ENCODE measurements at places on chromosomes 5 and 9. TPM values are rescaled to one million over a fixed set of nuclear protein-coding genes. Genes with fewer than 3 reads are reported as not detected.

MYORG gene
- polyA plus RNA-seq, result 9.9 TPM

DNA sequence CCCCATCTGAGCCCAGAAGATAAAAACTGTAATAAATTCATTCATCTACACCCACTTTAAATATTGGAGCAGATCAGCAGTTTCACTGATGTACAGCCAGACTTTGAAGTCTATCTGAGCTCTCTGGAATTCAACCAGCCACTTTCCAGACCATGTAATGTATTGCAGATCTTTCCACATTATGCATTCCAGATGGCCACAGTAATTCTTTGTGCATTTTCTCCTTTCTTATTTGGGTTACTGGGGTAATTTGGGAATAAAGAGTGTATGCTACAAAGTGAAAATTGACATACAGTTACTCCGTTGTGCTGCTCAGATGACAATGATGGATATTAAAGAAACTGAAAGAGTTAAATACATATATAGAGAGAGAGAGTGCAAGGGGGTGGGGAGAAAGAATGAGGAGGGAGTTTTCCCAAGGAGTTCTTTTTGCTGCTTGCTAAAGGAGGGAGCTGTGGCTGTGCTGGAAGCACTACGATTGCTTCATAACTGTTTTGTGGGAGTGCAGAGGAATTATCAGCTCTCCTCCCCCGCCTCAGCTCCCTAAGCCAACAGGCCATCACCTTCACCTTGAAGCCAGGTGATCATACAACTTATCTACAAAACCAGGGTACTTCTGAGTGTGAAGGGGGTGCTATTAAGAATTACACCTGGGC, 152.8 kb downstream of the GAS1 start:
- DNase-seq, result peak; percentile 32

- no peak for DNase-seq
Observed at GRCh38 chr5:1204693-1205242, 3.4 kb downstream of the SLC6A19 start.

- no peak for DNase-seq
Observed at GRCh38 chr9:70921136-70921535, 200.3 kb downstream of the TRPM3 start.

- no peak for DNase-seq
Observed at GRCh38 chr9:95468791-95469190, 48.0 kb downstream of the PTCH1 start.

TIMD4 gene
- polyA plus RNA-seq, result 0.41 TPM
